Hematopoietic multipotent progenitor cell treated with erythropoietin and hydrocortisone succinate and interleukin-3 and kit ligand, for 4 days (in vitro differentiated cells): ENCODE measurements at places on chromosomes 4 and X.

DNA sequence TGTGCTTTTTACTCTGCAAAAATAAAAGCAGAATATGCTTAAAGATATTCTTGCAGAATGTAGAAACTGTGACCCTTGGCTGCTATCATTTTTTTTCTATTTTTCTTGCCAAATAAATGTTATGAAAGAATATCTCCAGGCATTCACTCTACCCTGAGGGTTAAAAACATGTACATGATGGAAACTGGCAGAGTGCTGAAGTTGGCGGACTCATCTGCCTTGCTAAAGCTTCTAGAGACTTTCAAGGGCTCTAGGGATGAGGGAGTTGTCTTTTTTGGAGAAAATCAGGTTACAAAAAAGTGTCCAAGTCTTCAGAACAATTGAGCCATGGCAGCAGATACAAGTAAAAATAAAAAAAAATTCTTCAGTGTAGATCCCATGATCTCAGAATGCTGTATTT, 40.5 kb upstream of the NRK start:
- no peak for DNase-seq

DNA sequence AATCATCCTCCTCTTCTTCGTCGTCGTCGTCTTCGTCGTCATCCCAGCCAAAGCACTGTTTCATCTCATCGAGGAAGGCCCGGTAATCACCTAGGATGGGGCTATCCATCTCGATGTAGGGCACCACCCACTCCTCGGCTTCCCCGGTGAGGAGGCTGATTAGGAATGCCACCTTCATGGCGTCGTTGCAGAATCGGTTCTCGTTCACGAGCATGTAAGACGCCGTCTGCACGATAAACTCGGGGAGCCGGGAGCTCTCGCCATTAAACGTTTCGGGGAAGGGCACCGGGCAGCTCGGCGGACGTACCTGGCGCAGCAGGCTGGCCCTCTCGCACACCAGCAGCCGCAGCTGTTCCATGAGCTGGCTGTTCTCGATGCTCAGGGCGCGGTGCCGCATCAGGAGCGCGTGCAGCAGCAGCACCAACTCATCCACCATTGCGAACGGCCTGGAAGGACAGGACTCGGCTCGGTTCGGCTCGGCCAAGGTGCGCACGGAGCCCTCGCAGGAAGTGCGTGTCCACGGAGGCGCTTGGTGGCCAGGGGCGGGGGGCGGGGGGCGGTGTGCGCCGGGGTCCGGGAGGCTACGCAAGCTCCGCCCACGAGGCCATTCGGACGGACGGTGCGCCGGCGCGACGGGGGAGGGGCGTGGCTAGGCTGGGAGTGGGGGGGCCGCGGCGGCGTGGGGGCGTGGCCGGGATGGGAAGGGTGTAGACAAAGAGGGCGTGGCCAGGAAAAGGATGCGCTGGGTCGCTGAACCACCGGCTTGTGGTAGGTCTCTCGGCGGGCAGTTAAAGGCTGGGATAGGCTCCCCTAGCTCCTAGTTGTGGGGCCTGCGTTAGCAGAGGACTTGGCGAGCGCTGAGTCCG, at the start of gene LDOC1:
Gene LDOC1 (minus strand): TSS at position 544 of the 866 bp plus-strand sequence. CDS start 108 bp downstream, at position 436.
- peak; percentile 80 for DNase-seq

- no peak for DNase-seq
Measured at GRCh38 chrX:44937606-44938005, 64.6 kb downstream of the KDM6A start.

- peak; percentile 17 for DNase-seq
Measured at GRCh38 chrX:96985046-96985445, 101.3 kb downstream of the RPA4 start.

- no peak for DNase-seq
Measured at GRCh38 chrX:1321674-1322073, 14.9 kb upstream of the IL3RA start.
